Osteoblast (primary cell): ENCODE measurements at places on chromosomes 3 and 15. TPM values are rescaled to one million over a fixed set of nuclear protein-coding genes. Genes with fewer than 3 reads are reported as not detected.
A peak's percentile ranks its signal among the peaks of the same experiment; 100 is the strongest.

WHAMM gene
- total RNA-seq, result 8.0 and 8.3 TPM in 2 replicates

GJD2 gene
- total RNA-seq, result not detected in 2 replicates

DNA sequence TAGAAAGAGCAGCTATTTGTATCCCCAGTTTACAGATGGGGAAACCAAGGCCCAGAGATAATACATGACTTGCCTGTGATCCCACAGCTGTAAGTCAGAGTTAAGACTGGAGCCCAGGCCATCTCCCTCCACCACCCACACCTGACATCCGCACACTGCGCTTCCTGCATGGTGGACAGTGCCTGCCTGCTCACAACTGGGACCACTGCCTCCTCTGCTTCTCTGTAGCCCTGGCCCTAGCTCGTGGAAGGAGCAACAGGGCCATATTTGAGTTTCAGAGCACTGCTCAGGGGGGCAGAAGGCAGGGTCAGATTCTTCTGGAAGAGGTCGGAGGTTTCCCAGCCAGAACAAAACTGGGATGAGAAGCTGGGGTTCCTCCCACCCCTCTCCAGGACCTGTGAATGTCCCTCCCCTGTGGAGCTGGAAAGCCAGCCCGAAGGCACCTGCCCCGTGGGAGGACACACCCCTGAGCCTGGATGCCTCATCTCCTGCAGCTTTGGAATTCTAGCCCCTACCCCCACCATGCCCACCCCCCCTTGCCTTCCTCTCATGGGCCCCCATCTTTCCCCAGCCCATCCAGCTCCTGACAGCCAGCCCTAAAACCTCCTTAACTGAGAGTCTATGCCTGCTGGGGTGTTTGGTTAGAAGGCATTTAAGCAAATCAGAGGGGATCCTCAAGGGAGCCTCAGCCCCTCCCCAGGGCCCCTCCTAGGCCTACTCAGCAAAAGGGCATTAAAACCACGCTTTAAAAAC is 100.1 kb downstream of the TPRA1 start:
- H3K4me1 ChIP-seq, result no peaks in the 10 kb centered on the region
- H3K27ac ChIP-seq, result no peak overlapping the region

EPHB3 gene
- 3.6 and 4.1 TPM in 2 replicates for total RNA-seq

- peaks cover 25% of the 10 kb centered on the region for H3K4me1 ChIP-seq
- H3K27me3 ChIP-seq, result no peaks in the 10 kb centered on the region
- DNase-seq, result no peak
- no peak overlapping the region for H3K4me3 ChIP-seq
Measured at GRCh38 chr3:120148187-120148949, 54.1 kb upstream of the GSK3B start.

SLC22A13 gene
- 0.29 and 0.36 TPM in 2 replicates for total RNA-seq

DNA sequence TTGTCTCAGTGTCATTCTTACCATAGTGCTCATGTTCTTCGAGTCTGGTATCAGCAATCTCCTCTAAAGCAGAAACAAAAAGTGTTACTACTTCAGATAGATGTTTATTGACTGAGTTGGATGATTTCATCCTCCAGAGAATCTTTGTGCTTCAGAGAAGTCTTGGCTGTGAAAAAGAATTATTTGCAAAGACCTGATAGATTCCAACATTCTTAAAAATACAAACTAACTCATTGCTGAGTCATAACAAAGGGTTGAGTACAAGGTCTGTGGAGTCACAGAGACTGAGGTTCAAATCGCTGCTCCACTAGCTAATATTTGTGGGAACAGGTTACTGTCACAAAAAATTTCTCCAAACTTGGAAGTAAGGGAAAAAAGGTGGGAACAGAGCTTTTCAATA is 9.0 kb upstream of the STRIT1 start:
- H3K4me1 ChIP-seq, result peaks cover 6% of the 10 kb centered on the region
- H3K27me3 ChIP-seq, result no peaks in the 10 kb centered on the region
- H3K27ac ChIP-seq, result no peak overlapping the region
- DNase-seq, result no peak
- H3K36me3 ChIP-seq, result no peaks in the 10 kb centered on the region

DNA sequence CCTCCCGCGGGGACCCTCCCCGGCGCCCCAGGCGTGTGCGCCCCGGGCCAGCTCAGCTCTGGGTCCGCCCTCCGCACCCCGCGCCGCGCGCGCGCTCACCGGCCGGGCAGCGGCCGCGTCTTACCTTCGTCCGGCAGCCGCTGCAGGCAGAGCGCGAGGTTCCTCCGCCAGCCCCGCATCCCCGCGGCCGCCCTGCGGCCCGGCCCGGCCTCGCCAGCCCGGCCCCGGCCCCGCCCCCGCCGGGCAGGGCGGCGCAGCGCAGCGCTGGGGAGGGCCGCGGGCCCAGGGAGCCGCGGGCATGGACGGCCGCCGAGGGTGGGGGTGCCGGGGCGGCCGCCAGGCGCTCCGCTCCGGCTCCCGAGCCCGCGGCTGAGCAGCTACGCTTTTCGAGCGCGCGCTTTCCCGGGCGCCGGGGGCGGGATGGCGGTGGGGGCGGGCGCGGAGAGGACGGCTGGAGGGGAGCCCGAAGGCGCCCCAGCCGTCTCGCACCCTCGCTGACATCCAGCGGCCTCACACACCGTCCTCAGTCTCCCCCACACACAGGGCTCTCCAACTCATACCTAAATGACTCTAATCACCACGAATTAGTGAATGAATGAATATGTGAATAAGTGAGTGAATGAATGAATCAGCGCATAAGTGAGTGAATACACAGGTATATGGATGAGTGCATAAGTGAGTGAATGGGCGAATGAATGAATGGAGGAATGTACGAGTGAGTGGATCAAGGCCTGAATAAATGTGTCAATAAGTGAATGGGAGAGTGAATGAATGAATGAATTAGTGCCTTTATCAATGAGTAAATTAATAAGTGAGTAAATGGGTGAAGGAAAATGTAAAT is 48.5 kb upstream of the CCDC174 start:
- H3K36me3 ChIP-seq, result no peaks in the 10 kb centered on the region
- DNase-seq, result peak; percentile 89
- no peak overlapping the region for H3K27ac ChIP-seq

THRB gene
- total RNA-seq, result 0.36 and 0.88 TPM in 2 replicates

GRCh38 chr3:22555753-22556435 is 647.2 kb upstream of the UBE2E2 start:
- DNase-seq, result no peak
- no peaks in the 10 kb centered on the region for H3K36me3 ChIP-seq
- H3K27me3 ChIP-seq, result no peaks in the 10 kb centered on the region

- no peaks in the 10 kb centered on the region for H3K27me3 ChIP-seq
- no peak overlapping the region for H3K27ac ChIP-seq
- DNase-seq, result no peak
- H3K4me1 ChIP-seq, result no peaks in the 10 kb centered on the region
Measured at GRCh38 chr3:181794011-181794790, 82.5 kb downstream of the SOX2 start.

SERPINI2 gene
- not detected in 2 replicates for total RNA-seq

DNA sequence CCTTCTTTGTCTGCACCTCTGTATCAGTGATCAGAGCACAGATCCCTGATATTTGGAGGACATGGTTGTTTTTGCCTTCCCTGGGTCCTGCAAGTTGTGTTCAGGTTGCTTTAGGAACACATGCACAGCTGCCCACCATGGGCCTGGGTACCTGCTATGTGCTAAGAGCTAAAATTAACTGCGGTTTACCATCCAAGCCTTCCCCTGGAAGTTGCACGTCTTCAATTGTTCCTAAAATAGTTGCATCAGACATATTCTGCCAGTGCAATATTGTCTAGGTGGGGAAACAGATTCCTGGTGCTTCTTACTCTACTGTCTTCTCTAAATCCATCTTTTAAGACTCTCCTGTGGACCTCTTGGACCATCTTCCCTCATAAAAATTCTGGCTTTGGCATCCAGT is 80.9 kb downstream of the PDE8A start:
- H3K36me3 ChIP-seq, result no peaks in the 10 kb centered on the region
- no peak overlapping the region for H3K4me3 ChIP-seq
- H3K27me3 ChIP-seq, result no peaks in the 10 kb centered on the region
- DNase-seq, result no peak
- H3K27ac ChIP-seq, result no peak overlapping the region
- peaks cover 15% of the 10 kb centered on the region for H3K4me1 ChIP-seq

- peaks cover 15% of the 10 kb centered on the region for H3K4me1 ChIP-seq
- H3K4me3 ChIP-seq, result no peak overlapping the region
- peak; percentile 59 for DNase-seq
- no peaks in the 10 kb centered on the region for H3K27me3 ChIP-seq
- peak overlapping the region; percentile 60 for H3K27ac ChIP-seq
Measured at GRCh38 chr15:25717127-25717456, 146.0 kb downstream of the ATP10A start.

DNA sequence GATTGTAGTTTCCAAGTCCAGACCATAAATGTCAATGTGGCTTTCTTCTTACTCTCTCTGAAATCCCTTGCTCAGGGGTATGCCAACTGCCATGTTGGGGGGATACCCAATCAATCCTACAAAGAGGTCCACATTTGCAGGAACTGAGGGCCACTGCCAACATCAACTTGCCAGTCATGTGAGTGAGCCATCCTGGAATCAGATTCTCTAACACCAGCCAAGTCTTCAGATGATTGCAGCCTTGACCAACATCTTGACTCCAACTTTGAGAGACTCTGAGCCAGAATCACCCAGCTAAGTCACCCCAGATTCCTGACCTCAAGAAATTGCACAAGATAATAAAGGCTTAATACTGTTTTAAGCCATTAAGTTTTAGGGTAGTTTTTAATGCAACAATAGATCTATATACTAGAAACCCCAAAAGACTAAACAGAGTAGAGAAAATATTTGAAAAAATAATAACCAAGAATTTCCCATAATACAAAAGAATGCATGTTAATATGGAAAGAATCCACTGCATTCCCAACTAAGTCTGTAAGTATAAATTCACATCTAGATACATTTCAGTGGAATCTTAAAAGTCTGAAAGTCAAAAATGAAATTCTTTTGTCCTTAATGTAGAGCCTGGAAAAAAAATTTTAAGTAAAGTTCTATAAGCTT is 22.4 kb downstream of the ISG20 start:
- no peak for DNase-seq
- H3K36me3 ChIP-seq, result no peaks in the 10 kb centered on the region
- H3K27ac ChIP-seq, result peak overlapping the region; percentile 66

- no peak overlapping the region for H3K4me3 ChIP-seq
- H3K27ac ChIP-seq, result no peak overlapping the region
- H3K36me3 ChIP-seq, result peaks cover 60% of the 10 kb centered on the region
- no peaks in the 10 kb centered on the region for H3K27me3 ChIP-seq
- no peaks in the 10 kb centered on the region for H3K4me1 ChIP-seq
Measured at GRCh38 chr15:64398575-64398974, 10.9 kb downstream of the TRIP4 start.

TRPM1 gene
- under 0.01 TPM in 1 of 2 replicates, not detected in the other for total RNA-seq

DNA sequence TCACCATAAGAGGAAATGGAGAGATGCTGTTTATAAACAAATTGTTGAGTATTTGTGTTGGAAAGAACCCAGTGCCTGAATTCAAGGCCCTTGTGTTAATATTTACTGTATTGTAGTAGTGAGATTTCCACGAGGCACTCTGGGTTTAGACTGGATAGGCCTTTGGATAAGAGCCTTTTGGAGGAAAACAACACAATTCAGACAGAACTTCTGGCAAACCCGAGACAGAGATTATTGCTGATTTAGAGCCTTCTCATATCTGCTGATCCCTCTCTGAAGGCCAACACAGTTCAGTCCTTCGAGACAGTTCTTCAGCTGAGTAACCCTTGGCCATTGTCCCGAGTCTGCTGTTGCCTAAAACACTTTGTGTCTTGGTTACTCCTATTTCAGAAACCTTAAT is 55.7 kb downstream of the LMCD1 start:
- H3K27me3 ChIP-seq, result no peaks in the 10 kb centered on the region
- no peak overlapping the region for H3K4me3 ChIP-seq
- H3K27ac ChIP-seq, result peak overlapping the region; percentile 38

FBXW12 gene
- not detected in 2 replicates for total RNA-seq

RASL12 gene
- total RNA-seq, result under 0.01 and 0.36 TPM in 2 replicates

DNA sequence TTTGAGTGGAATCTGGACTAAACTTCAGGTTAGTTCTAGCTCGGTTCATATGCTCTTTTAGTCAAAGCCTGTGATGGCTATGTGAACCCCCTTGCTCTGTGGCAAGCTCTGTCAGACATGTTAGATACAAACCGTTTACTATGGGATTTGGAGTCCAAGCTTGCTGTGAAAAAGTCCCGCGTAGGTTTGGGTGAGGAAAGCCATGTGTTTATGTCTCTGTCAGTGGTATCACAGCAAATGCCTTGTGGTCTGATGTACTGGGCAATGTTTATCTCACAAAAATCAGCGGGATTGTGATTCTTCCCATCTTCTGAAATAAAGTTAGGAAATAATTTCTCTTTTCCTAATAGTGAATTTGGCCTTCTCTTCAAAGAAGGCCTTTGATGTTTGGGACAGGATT is 5.0 kb downstream of the BOC start:
- peaks cover 18% of the 10 kb centered on the region for H3K4me1 ChIP-seq
- H3K27ac ChIP-seq, result no peak overlapping the region
- H3K4me3 ChIP-seq, result no peak overlapping the region
- no peaks in the 10 kb centered on the region for H3K36me3 ChIP-seq
- DNase-seq, result no peak

RBPMS2 gene
- total RNA-seq, result 0.29 TPM in 1 of 2 replicates, not detected in the other

DNA sequence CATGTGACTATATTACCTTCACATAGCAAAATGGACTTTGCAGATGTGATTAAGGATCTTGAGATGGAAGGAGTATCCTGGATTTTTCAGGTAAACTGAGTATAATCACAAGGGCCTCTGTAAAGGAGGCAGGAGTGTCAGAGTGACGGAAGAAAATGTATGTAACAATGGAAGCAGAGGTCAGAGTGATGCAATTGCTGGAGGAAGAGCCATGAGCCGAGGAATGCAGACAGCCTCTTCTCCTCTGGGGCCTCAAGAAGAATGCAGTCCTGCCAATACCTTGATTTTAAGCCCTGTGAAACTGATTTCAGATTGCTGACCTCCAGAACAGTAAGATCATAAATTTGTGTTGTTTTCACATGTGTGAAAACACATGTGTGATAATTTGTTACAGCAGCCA is 15.1 kb downstream of the HEMK1 start:
- DNase-seq, result peak; percentile 27
- H3K27ac ChIP-seq, result no peak overlapping the region
- no peak overlapping the region for H3K4me3 ChIP-seq

GRCh38 chr3:115062412-115062956 is 84.6 kb downstream of the ZBTB20 start:
- no peak for DNase-seq
- H3K27ac ChIP-seq, result peak overlapping the region; percentile 29
- H3K4me1 ChIP-seq, result peaks cover 13% of the 10 kb centered on the region

CYP8B1 gene
- not detected in 2 replicates for total RNA-seq
